ENCODE measurements at places on chromosomes 3 and 15. TPM values are rescaled to one million over a fixed set of nuclear protein-coding genes. Genes with fewer than 3 reads are reported as not detected.

The C15orf62 gene
- total RNA-seq = not detected

The KLHL40 gene
- total RNA-seq = not detected

The CPNE9 gene
- total RNA-seq = 0.08 TPM

The CACNA2D2 gene
- total RNA-seq = 0.42 TPM

The ALDH1L1 gene
- total RNA-seq = 0.19 TPM

The SH2D7 gene
- total RNA-seq = not detected

The TMEM108 gene
- not detected for total RNA-seq

The GPR160 gene
- 1.0 TPM for total RNA-seq

The RYR3 gene
- total RNA-seq = not detected

The RCCD1 gene
- total RNA-seq = 40.0 TPM

The RETNLB gene
- total RNA-seq = not detected

The ZNF609 gene
- total RNA-seq = 26.9 TPM

The DUOXA1 gene
- total RNA-seq = 0.18 TPM

The JAGN1 gene
- 52.1 TPM for total RNA-seq

The GALNT15 gene
- not detected for total RNA-seq

The GOLGA6L10 gene
- 0.56 TPM for total RNA-seq

The SLC22A13 gene
- not detected for total RNA-seq

The PTX3 gene
- total RNA-seq = 0.80 TPM

The ECE2 gene
- total RNA-seq = not detected

The TEX55 gene
- not detected for total RNA-seq

The PXYLP1 gene
- 10.6 TPM for total RNA-seq

The GPR171 gene
- not detected for total RNA-seq

The SNX22 gene
- 1.5 TPM for total RNA-seq

The MST1 gene
- total RNA-seq = 1.6 TPM

The ZMYND10 gene
- total RNA-seq = 1.2 TPM

The ITGA11 gene
- total RNA-seq = 2.9 TPM

The CD86 gene
- not detected for total RNA-seq

The ERICH6 gene
- 0.07 TPM for total RNA-seq

The TGM5 gene
- total RNA-seq = not detected

The MYO9A gene
- 10.4 TPM for total RNA-seq

The CTXN2 gene
- 0.02 TPM for total RNA-seq

The ABHD6 gene
- 13.5 TPM for total RNA-seq

The TRAIP gene
- 15.0 TPM for total RNA-seq

Data from A549 treated with DMSO at 1 μM for 4 hours (cell line).